ENCODE measurements at places on chromosomes 5 and 9.
A peak's percentile ranks its signal among the peaks of the same experiment; 100 is the strongest.

GRCh38 chr5:139569270-139569955 lies 8.3 kb downstream of the UBE2D2 start:
- no peak for DNase-seq

GRCh38 chr5:159746707-159747106 lies 169.6 kb upstream of the ADRA1B start:
- no peak for DNase-seq

GRCh38 chr9:98775831-98776441 lies 20.4 kb downstream of the ANKS6 start:
- peak; percentile 74 for DNase-seq

DNA sequence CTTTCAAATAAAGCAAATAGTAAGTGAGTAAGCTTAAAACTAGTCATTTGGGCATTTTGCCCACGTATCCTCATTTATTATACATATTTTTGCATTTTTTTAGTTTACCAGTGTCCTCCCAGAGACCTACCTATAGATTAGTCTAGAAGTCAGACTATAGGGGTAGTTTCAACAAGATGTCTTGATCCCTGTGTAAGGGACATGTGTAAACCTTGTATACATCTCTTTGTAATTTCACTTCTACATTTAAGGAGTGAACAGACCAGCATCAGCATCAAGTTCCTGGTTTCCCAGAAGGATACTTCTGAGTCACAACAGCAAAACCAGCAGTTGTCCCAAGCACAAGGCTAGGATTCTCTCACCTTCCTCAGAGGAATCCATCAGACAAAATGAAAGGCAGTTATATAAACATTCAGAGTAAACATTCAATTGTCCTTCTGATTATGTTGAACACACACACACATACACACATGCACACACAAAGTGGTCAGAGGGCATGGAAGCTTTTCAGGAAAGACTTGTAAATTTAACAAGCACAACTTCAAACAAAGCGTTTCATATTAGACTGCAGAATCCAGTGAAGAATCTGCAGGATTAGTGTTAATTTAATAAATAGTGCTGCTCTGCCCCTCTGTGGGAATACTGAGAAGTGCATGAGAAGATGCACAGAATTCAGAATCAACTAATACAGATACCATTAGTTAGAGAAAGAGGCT lies 55.4 kb downstream of the HINT1 start:
- DNase-seq: peak; percentile 51

- DNase-seq: peak; percentile 1
Measured at GRCh38 chr9:68706363-68707201, 1.5 kb downstream of the PIP5K1B start.
